ENCODE measurements at places on chromosomes 5 and 9. TPM values are rescaled to one million over a fixed set of nuclear protein-coding genes. Genes with fewer than 3 reads are reported as not detected.

CDKN2A gene
- 15.3 TPM for total RNA-seq

OTP gene
- 1.1 TPM for total RNA-seq

ZBTB43 gene
- 13.0 TPM for total RNA-seq

TAF11L8 gene
- not detected for total RNA-seq

IRF1 gene
- total RNA-seq, result 28.3 TPM

FBP2 gene
- total RNA-seq, result not detected

PCDHGA4 gene
- 0.67 TPM for total RNA-seq

PTPN3 gene
- total RNA-seq, result 2.4 TPM

SH3TC2 gene
- 0.52 TPM for total RNA-seq

SKP1 gene
- 494 TPM for total RNA-seq

F12 gene
- 1.0 TPM for total RNA-seq

CDX1 gene
- 0.05 TPM for total RNA-seq

MUSK gene
- total RNA-seq, result 0.13 TPM

SLC6A3 gene
- total RNA-seq, result not detected

FOXD4 gene
- 0.48 TPM for total RNA-seq

IER5L gene
- total RNA-seq, result 3.8 TPM

THOC3 gene
- total RNA-seq, result 54.7 TPM

EQTN gene
- not detected for total RNA-seq

TMEFF1 gene
- total RNA-seq, result 8.3 TPM

SPATA31D4 gene
- not detected for total RNA-seq

INSYN2B gene
- 3.2 TPM for total RNA-seq

PRRT1B gene
- not detected for total RNA-seq

LRRTM2 gene
- total RNA-seq, result 88.7 TPM

FCHO2 gene
- total RNA-seq, result 7.7 TPM

NR4A3 gene
- 1.1 TPM for total RNA-seq

PDE6A gene
- 0.56 TPM for total RNA-seq

ARID3C gene
- total RNA-seq, result not detected

PAPPA gene
- total RNA-seq, result 15.8 TPM

PLGRKT gene
- 24.7 TPM for total RNA-seq

PCDHB9 gene
- total RNA-seq, result 3.6 TPM

OLFM1 gene
- 0.92 TPM for total RNA-seq

TUSC1 gene
- total RNA-seq, result 3.6 TPM

IRX4 gene
- total RNA-seq, result 0.09 TPM

PSAT1 gene
- total RNA-seq, result 157 TPM

PCDHGB3 gene
- 0.53 TPM for total RNA-seq

ARL14EPL gene
- 0.26 TPM for total RNA-seq

SLC6A7 gene
- 0.14 TPM for total RNA-seq

ENTPD2 gene
- total RNA-seq, result 1.3 TPM

LHFPL2 gene
- total RNA-seq, result 4.0 TPM

PLK2 gene
- 207 TPM for total RNA-seq

RNF180 gene
- 5.5 TPM for total RNA-seq

MOB3B gene
- total RNA-seq, result 4.6 TPM

MLANA gene
- total RNA-seq, result 1.1 TPM

MZB1 gene
- 0.90 TPM for total RNA-seq

PGM5 gene
- total RNA-seq, result 1.0 TPM

LRRC19 gene
- 0.43 TPM for total RNA-seq

ARAP3 gene
- total RNA-seq, result 2.7 TPM

ARL15 gene
- 22.7 TPM for total RNA-seq

ORM1 gene
- total RNA-seq, result not detected

Data from motor neuron (in vitro differentiated cells).